ENCODE measurements at places on chromosomes 1 and 21.

DNA sequence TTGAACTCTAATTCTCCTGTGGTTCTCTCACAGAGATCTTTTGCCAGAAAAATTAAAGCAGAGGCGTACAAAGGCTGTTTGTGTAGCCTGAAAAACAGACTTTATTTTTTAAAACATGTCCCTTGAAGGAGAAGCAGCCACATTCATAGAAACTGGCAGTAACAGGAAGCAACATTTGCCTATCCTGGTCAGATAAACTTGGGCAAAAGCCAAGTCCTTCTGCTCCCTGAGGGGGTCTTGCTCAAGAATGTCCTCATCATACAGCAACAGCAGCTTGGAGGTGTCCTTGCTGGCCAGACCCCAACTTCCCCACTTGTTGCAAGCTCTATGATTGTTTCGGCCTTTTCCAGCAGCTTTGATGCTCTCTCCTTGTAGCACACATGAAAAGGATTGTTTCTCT is 36.3 kb downstream of the MSTO1 start:
- no peak for DNase-seq

- DNase-seq = no peak
Measured at GRCh38 chr1:185966471-185966870, 232.3 kb downstream of the HMCN1 start.

DNA sequence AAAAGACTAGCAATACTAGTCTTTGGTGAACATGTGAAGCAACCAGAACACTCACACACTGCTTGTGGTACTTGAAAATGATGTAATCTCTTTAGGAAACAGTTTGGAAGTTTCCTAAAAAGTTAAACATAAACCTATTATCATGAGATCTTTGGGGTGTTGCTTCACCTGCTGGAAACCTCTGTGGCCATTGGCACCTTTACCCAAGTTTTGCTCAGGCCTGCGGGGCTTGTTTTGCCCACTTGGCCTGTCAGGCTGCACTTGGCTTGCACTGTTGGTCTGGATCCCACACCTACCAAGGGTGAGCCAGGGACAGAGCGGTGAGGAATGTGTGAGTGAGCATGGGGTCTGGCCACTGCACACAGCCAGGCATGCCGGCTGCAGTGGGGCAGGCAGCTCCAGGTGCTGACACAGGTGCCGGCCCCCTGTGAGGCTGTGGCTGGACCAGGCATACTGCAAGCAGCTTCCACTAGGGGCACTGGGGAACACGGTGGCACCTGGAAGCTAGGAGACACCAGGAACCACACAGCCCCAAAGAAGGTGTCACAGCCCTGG is 14.4 kb upstream of the FNBP1L start:
- no peak for DNase-seq

GRCh38 chr1:221868593-221869303 is 126.9 kb upstream of the DUSP10 start:
- no peak for DNase-seq

GRCh38 chr1:167694691-167695090 is 27.1 kb upstream of the MPZL1 start:
- DNase-seq = no peak

- no peak for DNase-seq
Measured at GRCh38 chr1:215749414-215749813, 182.3 kb downstream of the KCTD3 start.

GRCh38 chr1:69914976-69915765 is 290.2 kb downstream of the LRRC40 start:
- DNase-seq = no peak

GRCh38 chr1:3650248-3651025 is 534 bp upstream of the WRAP73 start:
- no peak for DNase-seq

DNA sequence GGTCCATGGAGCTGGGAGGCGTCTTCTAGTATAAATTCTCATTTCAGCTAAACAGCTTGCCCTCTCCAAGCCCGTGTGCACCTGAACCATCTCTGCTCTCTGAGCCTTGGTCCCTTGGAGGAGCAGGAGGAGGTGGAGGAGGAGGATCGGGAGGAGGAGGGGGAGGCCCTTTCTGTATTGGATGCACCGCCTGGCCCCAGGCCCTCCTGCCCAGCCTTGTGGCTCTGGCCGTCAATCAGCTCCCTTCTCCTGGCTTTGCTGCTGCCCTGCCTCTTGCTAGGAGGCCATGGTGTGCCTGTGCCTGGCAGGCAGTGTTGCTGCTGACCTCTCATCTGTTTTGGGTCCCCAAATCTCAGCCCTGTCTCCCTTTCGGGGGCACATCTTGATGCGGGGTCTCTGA is 9.0 kb downstream of the COL18A1 start:
- no peak for DNase-seq

DNA sequence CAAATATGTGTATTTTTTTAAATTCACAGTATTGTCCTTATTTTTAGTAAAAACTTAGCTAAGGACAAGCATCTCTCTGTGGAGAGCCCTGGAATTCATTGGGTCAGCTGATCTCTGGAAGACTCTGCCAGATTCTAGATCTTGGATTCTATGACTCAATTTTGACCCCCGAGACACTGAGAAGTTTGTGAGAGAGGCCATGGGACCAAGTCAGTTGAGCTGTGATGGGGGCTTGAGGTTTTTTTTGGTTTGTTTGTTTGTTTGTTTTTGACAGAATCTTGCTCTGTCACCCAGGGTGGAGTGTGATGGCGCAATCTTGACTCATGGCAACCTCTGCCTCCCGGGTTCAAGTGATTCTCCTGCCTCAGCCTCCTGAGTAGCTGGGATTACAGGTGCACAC is 13.5 kb downstream of the SHISA4 start:
- no peak for DNase-seq

DNA sequence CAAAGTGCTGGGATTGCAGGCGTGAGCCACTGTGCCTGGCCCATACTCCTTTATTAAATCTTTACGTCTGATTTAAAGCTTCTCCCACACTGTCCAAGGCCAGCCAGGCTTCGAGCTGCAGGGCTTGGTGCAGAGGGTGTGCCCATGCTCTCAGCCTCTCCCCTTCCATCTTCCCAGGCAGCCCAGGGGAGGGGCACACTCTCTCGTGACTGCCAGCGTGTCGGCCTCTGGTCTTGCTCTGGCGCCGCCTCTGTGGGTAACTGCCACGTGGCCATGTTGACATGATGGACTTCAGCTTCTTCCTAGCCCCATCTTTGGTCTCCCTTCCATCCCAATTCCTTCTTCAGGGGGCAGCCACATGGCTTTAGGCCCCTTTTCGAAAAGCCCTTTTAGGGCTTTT is 4.7 kb downstream of the GPR137B start:
- no peak for DNase-seq

GRCh38 chr1:97340951-97341350 is 579.9 kb downstream of the DPYD start:
- no peak for DNase-seq

DNA sequence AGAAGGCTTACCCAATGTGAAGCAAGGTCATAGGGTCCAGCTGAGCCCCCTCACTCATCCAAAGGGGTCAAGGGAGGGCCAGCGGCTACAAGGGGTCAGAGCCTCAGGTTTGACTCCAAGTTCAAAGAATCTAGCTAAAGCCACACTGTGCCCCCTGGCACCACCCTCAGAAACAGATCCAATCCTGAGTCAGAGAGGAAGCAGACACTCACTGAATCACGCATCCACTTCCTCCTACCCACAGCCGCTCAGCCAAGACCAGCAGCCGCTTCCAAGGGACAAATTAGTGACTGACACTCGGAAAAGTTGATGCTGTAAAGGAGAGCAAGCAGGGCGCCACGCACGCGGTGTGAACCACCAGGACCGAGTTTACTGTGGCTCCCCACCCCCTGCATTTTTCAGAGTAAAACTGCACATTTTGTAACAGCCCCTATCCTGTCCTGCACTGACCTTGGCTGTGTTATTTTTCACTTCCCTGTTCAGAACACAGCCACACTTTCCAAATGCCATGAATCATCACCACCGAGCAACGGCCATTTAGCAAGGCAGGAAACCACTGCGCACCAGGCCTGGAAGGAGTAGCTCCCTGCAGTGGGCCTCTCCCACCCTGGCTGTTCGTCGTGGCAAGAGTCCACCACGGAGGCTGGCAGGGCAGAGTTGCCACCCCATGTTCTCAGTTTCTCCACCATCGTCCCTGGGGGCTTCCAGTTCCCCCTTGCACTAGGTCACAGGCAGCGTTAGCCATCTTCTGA is 147.8 kb downstream of the TOMM20 start:
- peak; percentile 48 for DNase-seq

DNA sequence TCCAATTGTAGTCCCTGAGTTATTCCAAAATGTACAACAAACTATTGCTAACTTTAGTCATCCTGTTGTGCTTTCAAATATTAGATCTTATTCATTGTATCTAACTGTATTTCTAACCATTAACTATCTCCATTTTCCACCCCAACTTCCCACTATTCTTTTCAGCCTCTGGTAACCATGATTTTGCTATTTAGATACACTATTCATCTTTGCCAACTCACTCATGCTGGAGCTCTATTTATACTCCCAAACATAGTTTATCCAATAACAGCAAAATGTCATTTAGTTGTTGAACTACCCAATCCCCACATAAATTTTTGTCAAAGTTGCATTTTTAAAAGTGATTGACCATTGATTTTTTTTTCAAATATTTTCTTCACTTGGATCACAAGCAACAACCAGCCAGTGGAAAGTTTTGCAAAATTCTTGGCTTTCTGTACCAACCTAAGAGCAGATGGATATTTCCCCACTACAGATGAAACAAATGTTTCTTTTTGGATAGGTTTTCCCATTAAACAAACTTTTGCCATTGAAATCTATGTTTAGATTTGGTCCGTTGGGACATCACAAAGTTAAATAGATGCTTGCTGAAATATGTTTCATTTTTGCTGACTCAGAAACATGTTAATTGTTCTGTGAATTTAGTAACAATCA is 866.0 kb downstream of the LTN1 start:
- no peak for DNase-seq

DNA sequence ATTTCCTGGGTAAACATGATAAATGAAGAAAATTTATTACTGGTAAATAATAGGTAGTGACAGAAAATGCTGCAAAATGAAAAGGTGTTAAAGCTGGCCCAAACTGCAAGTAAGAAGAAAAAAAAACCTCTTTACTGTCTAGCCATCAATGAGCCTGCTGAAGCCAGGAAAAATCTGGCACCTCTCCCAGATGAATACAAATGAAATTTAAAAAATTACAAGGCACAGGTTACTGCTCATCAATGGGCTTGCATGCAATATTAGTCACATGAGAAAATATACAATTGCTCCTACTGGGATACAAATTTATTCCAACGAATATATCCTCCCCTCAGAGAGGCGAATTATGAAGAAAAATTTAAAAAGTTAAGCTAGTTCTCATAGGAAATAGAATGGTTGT is 1422.5 kb downstream of the KCNT2 start:
- no peak for DNase-seq

- DNase-seq = no peak
Measured at GRCh38 chr1:171645553-171646248, 6.8 kb downstream of the MYOC start.

GRCh38 chr1:232988572-232989040 is 38.2 kb downstream of the NTPCR start:
- DNase-seq = no peak

- DNase-seq = no peak
Measured at GRCh38 chr1:31801458-31801857, 14.4 kb downstream of the SPOCD1 start.

DNA sequence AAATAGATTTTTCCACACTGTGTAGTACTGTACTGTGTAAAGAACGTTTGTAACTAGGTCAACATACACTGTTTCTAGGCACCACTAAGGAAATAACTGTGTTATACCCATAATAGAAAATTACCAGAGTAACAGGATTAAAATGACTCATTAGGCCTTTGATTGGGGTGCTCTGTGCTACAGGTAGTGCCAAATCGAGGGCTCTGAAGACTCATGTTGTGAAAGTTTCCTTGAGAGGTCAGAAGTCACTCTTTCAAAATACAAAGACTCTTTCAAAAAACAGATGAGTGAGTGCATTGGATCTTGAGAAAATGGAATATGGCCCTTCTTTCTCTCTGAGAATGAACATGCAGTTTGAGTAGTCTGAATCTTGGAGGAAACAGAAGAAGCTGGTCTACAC is 143.0 kb downstream of the MRPL39 start:
- no peak for DNase-seq

DNA sequence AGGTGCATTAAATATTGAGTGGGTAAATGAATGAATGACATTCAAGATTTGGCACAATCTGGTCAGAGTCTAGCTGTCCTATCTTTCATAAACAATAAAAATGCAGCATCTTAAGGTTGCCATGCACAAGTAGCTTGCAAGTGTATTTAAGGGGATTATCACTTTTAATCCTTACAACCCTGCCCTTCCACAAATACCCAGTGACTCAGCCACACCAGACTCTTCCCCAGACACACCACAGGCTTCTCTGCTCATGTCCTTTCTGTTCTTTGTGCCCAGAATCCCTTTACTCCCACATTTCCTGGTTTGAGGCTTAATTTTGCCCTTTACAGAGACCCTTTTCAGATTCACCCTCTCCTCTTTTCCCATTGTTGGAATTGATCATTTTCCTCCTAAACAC is 59.8 kb downstream of the KIRREL1 start:
- DNase-seq = no peak

GRCh38 chr1:240114222-240114621 is 22.5 kb downstream of the FMN2 start:
- no peak for DNase-seq

DNA sequence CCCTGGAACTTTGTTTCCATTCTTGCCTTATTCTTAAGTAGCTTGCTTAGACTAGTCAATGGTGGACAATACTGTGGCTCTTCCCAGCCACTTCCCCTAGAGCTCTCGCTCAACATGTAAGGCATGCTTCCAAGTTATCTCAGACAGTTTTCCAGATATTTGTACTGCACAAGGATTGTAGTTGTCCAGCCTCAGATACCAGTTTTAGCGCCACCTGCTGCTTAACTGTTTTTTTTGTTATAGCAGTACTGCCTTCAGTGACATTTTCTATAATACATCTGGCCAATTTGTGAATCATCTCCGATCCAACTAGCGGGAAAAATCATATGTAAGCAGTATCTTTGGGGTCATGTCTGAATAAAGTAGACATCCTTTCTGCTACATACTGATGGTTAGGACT is 346.7 kb upstream of the ADGRL4 start:
- DNase-seq = no peak

DNA sequence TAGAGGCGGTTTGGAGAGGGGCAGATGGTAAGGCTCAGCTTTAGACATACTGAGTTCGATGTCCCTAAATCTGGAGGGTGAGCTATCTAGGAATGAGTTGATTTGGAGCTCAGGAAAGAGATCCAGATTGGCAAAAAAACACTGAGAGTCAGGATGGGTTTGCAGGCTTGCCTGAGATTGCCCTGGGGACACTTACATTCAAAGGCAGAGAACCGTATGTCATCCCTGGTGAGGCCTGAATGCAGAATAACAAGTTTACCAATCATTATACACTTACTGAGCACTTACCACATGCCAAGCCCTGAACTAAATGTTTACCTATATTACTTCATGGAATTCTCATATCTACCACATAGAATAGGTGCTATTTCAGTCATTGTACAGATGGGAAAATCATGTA is 27.5 kb downstream of the TFAP2E start:
- no peak for DNase-seq

GRCh38 chr1:66648901-66649595 is 103.2 kb upstream of the DYNLT5 start:
- no peak for DNase-seq

GRCh38 chr1:234712891-234713305 is 102.9 kb upstream of the IRF2BP2 start:
- DNase-seq = no peak

- no peak for DNase-seq
Measured at GRCh38 chr1:87686136-87686495, 357.4 kb downstream of the LMO4 start.

All from stimulated activated CD4-positive, alpha-beta T cell treated with anti-CD3 and anti-CD28 coated beads, Interleukin-1b, Interleukin-23, amount 100 ng/mL, for 1 hour (primary cell).